ENCODE measurements at places on chromosomes 13 and 19.

DNA sequence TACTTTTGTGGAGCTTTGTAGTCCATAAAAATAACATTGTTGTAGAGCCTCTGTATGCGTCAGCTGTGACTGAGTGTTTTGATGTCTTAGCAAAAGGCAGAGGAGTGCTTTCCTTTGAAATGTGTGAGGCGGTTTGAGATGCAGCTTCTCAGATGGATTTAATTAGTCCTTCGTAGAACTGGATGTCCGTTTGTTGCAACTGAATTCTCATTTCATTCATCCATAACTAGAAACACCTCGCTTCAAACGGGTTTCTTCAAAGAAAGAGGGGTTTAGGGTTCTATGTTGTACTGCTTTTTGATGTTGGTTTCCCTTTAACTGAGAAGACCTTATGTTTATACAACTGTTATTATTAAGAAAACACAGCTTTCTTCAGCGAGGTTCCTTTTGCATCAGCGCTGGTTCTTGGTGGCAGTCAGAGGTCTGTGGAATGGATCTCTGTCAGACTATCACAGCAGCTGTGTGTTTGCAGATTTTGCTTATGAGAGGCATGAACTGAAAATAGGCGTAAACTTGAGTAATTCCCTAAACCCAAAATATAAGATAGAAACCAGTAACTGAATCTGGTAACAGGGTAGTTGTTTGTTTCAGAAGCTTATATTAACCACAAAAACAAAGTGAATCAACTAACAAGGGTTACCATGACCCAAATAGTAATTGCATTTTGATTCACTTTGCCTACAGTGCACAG lies 194.4 kb downstream of the GGACT start:
- DNase-seq = no peak

DNA sequence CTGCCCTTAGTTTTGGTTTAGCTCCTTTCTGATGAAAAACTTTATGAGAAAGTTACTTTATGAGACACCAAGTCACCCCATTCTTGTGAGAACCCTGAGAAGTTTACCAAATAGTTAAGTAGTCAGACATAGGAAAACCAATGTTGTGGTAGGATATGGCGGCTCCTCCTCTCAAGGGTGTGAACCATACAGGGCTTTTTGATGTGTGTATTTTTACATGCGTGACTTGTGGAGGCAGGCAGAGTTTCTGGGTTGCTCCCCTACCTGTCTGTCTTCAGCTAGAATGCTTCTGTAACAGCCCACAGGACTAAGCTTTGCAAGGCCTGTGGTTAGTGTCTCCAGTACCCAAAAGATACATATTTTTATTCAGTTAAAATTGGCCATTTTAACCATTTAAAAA lies 18.3 kb downstream of the UBAC2 start:
- no peak for DNase-seq

DNA sequence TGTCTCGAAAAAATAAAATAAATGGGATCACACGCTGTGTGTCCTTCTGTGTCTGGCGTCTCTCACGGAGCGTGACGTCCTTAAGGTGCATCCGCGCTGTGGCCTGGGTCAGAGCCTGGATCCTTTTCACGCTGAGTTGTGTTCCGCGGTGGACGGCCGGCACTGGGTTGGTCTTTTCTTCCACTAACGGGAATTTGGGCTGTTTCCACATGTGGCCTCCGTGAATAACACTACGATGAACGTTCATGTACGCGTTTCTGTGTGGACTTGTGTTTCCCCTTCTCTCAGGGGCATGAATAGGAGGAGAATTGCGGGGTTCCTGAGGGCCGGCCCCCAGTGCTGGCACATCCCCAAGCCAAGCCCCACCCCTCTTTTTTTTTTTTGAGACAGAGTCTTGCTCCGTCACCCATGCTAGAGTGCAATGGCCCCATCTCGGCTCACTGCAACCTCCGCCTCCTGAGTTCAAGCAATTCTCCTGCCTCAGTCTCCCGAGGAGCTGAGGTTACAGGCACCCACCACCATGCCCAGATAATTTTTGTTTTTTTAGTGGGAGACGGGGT lies 6.2 kb upstream of the PTBP1 start:
- DNase-seq = no peak

DNA sequence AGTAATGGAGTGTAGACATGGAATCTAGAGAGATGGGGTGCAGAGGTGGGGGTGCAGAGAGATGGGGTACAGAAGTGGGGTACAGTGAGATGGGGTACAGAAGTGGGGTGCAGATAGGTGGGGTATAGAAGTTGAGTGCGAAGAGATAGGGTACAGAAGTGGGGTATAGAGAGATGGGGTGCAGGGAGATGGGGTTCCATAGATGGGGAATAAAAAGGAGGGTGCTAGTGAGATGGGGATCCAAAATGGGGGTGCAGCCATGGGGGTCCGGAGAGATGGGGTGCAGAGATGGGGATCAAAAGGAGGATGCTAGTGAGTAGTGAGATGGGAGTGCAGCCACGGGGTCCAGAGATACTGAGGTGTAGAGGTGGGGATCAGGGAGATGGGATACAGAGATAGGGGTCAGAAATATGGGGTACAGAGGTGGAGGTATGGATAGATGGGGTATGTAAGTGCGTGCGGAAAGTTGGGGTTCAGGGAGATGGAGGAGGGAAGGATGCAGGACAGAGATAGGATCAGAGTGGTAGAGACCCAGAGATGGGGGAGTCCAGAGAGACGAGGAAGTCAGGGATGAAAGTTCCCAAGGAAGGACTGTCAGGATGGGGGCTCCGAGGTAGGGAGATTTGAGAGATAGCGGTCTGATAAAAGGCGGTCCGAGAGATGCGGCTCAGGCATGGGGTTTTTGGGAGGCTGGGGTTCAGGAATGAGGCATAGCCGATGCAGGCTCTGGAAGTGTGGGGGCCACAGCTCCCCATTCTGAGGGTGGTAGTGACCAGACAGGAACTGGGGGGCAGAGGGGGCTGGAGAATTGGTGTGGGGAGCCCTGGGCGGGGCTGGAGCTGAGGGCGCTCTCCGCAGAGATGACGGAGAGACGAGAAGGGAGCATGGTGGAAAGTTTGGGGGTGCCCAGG lies 3.4 kb downstream of the PALM3 start:
- DNase-seq = no peak

DNA sequence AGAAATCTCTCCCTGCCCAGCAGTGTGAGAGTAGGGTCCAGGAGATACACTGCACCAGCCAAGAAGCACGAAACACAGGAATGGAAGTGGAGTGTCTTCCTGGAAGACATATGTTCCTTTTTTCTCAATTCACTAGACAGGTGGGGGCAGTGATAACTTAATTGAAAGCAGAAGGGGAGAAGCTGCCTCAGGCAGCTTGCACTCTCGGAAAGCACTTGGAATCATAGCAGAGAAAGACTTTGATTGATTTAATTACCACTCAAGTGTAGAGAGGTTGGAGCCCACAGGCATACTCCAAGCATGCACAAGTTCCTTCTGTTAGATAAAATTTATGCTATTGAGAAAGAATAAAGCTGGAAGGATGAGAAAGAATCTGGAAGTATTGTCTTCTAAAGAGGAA lies 249.4 kb downstream of the SLITRK6 start:
- no peak for DNase-seq

DNA sequence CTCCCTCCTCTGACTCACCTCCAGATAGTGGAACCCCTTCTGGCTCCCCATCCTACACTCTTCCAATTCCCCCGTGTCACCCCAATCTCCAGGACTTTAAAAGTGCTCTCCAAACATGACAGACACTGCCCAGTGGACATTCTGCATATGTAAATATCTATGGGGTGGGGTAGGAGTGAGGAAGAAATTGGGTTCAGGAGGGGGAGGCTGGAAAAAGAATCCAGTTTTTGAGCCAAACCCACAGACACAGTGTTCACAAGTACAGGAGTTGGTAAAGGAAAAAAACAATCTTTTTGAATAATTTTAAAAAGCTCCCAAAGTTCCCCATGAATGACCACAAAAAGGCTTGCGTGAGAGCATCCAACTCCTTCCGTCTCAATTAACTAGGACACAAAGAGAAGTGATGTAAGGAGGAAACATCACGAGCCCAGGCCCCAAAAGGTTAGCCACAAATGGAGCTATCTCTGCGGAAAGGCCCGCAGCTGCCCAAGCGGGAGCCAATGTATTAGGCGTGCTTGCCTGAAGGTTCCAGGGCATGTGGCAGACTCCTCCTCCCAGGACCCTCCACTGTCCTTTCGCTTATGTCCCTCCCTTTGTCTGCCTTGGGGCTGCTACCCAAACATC lies 18.0 kb downstream of the ZC3H4 start:
- DNase-seq = no peak

DNA sequence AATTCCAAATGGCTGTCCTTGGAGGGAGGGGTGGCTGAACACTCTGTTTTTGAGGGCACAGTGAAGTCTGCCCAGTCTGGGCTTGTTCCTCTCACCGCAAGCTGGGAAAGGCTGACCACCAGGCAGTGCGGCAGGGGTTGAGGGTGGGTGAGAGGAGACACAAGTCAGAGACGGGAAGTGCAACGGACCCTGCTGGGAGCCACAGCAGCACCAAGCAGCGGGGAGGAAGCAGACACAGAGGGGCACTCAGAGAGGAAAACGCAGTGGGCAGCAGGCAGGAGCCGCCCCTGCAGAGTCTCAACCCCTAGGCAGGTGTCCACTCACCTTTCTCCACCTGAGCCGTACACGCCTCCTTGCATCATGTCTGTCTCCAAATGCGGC lies 15.6 kb downstream of the AKAP8L start:
- no peak for DNase-seq

DNA sequence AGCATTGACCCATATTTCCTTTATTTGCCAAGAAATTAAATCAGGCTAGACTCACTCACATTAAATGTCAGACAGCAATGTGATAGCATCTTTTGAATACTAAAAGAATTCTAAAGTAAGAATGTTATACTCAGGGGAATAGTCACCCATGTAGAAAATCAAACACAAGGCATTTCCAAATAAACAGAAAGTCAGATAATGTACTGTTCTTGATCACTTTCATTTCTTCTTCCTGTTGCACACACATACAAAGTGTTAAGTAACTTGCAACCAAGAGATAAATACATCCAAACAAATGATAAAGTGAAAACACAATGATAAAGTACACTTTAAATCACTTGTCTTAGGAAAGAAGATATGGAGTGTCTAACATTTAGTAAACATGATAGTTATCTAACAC lies 1366.6 kb upstream of the MIR17HG start:
- DNase-seq = no peak

- no peak for DNase-seq
These were observed 51.8 kb downstream of the CRTC1 start for GRCh38 chr19:18735324-18735723.

DNA sequence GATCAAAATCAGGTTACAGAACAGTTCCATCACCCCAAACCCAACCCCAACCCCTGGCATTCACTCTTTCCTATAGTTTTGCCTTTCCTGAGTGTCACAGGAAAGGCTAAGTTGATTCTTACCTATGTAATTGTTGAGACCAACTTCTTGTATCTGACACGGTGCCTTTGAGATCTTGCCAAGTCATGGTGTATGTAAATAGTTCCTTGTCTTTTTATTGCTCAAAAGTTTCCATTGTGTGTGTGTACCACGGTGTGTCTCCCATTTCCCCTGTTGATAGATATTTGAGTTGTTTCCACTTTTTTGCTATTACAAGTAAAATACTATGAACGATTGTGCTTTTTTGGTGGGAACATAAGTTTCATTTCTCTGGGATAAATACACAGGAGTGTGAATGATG lies 3.3 kb upstream of the IGFL2 start:
- no peak for DNase-seq

DNA sequence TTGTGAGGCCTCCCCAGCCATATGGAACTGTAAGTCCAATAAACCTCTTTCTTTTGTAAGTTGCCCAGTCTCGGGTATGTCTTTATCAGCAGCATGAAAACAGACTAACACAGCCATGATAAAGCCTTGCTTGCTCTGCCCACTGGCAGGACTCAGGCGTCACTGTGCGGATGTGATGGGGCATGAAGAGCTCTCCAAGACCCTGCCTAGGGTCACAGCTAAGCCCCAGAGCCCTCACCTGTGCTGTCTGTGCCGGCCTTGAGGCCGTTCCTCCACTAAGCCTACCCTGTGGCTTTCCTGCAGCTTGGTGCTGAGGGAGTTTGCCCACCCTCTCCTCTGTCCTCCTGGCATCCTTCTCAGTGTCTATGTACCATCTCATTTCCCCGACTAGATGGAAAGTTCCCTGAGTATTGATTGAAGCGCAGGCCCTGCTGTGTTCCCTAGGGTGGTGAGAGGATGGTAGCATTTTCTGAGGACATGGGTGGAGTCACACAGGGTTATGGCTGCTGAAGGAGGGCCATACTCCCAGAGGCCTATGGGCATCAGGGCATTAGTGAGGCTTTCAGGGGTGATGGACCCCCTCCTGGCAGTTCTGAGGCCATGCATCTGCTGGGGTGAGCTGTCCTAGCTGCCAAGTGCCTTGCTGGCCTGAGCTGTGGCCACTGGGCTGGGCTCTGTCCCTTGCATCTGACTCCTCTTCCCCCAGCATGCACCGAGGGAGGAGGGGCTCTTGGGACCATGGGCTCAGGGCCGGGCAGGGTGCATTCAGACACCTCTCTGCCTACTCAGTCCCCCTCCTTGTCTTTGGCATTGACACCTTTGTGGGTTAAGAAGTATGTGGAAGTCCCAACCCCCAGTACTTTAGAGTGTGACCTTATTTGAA lies 75.3 kb downstream of the TEX29 start:
- no peak for DNase-seq

GRCh38 chr13:45021250-45021649 lies 31.9 kb downstream of the GPALPP1 start:
- DNase-seq = no peak

GRCh38 chr13:43816401-43816889 lies 29.7 kb upstream of the ENOX1 start:
- no peak for DNase-seq

DNA sequence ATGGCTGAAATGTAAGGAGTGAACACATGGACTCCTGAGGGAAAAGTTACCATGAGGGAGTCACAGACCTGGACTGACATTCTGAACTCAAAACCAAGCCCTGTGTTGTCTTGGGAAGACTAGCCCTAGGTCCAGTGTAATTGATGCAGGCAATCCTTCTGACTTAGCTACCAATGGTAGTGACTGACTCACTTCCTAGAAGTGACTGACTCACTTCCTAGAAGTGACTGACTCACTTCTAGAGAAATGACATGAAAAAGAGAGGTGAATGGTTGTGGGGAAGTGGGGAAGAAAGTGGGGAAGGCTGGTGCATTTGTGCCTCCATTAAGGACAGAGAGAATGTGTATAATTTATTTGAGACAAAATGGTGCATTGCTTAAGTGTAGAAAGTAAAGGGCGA lies 49.9 kb downstream of the EDNRB start:
- no peak for DNase-seq

GRCh38 chr19:36256853-36257519 lies 42.1 kb downstream of the ZNF146 start:
- DNase-seq = no peak
